ENCODE measurements at places on chromosomes 1 and 21.
A peak's percentile ranks its signal among the peaks of the same experiment; 100 is the strongest.

GRCh38 chr1:94068999-94069918, 51.7 kb downstream of the ABCA4 start:
- DNase-seq: peak; percentile 91

GRCh38 chr1:88708011-88708410, 23.9 kb downstream of the PKN2 start:
- no peak for DNase-seq

- DNase-seq: no peak
Observed at GRCh38 chr21:15514073-15514946, 215.5 kb upstream of the USP25 start.

- DNase-seq: no peak
Observed at GRCh38 chr21:44926331-44927101, 5.8 kb upstream of the ITGB2 start.

GRCh38 chr1:201020721-201021629, 2.5 kb downstream of the KIF21B start:
- peak; percentile 53 for DNase-seq

- no peak for DNase-seq
Observed at GRCh38 chr1:77841574-77841973, 46.9 kb upstream of the NEXN start.

GRCh38 chr1:237528545-237528944, 362.2 kb downstream of the ZP4 start:
- no peak for DNase-seq

- peak; percentile 46 for DNase-seq
Observed at GRCh38 chr1:112546076-112546475, 37.3 kb downstream of the WNT2B start.

DNA sequence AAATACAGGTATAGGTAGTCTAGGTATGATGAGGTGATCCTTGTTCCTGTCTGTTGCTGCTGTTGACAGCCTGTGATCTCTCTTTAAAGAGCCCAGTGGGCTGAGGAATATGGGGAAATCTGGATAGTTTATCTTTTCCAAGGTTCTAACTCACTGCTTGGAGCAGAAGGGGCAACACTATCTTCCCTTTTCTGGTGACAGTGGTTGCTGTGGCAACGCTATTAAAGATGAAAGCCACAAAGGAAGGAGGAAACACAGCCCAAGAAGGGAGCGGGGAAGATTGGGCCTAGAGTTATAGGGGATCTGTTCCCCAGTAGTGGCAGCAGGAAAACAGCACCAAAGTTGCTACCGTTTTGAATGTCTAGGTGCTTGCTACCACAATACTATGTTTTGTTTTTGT, 8.8 kb downstream of the PCP4L1 start:
- DNase-seq: no peak

DNA sequence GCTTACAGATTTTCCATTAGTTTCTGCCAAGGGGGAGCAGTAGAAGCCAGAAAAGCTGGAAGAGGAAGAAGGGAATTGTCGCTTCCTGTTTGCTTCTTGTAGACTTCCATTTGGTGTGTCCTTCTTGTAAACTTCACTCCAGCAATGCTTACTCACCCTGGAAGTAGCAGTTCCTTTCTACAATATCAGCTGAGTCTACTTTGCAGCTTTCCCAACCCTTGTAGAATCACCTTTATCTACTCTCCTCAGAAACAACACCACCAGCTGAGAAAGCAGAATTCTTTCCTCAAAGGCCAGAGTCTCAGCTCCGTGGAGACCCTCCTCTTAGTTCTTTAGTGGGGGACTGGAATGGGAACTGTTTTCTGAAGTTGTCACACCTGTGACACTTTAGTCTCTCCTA, 1136.7 kb upstream of the TMPRSS15 start:
- DNase-seq: no peak

DNA sequence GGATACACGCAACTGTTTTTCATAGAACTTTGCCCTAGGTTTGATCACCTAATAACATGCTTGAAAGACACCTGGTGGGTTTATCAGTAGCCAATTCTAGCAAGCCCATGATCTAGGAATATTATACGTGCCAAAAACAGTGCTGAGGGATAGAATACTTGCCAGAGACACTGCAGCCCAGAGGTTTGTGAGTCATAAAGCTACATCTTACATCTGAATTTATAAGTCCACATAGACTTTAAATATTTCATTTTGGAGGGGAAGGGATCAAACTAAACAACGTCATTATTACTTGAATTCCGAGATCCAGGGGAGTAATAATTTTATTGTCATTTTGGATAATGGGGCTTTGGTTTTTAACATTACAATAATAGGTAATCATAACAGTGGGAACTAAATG, 31.7 kb downstream of the RGL1 start:
- no peak for DNase-seq

- peak; percentile 86 for DNase-seq
Observed at GRCh38 chr1:186605762-186606350, 74.4 kb downstream of the PTGS2 start.

DNA sequence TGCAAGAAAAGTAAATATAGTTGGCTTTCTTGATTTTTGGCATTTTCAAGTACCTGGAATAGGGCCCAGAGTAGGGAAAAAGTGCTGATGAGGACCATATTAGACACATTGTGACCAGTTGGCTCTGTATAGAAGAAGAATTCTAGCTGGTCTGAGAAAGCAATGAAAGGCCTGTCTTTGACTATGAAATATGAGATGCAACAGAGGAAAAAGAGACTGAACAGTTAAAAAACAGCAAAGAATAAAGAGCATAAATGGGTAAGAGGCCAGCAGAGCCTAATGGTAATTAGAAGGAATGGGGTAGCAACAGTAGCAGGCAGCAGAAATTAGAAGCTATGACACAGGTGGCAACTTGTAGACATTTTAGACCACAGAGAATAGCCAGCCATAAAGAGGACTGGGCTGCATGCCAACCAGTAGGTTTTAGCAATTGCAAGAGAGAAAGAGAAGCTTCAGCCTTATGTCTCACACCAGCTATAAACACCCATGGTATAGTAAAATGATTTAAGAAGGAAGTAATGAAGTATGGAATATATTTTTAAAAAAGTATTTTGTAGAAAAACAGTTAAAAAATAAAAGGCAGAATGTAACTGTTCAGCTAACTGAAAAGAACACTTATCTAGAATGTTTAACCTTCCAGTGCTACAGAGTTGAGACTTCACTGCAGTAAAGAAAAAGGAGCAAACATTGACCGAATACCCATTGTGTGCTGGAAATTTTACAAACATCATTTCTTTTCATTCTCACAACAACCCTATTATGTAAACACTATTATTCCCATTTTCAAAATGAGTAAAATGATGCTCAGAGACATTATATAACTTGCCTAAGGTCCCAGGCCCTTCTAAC, 114.1 kb downstream of the LHX4 start:
- DNase-seq: peak; percentile 59

GRCh38 chr1:4772294-4773010, 118.0 kb downstream of the AJAP1 start:
- DNase-seq: no peak

DNA sequence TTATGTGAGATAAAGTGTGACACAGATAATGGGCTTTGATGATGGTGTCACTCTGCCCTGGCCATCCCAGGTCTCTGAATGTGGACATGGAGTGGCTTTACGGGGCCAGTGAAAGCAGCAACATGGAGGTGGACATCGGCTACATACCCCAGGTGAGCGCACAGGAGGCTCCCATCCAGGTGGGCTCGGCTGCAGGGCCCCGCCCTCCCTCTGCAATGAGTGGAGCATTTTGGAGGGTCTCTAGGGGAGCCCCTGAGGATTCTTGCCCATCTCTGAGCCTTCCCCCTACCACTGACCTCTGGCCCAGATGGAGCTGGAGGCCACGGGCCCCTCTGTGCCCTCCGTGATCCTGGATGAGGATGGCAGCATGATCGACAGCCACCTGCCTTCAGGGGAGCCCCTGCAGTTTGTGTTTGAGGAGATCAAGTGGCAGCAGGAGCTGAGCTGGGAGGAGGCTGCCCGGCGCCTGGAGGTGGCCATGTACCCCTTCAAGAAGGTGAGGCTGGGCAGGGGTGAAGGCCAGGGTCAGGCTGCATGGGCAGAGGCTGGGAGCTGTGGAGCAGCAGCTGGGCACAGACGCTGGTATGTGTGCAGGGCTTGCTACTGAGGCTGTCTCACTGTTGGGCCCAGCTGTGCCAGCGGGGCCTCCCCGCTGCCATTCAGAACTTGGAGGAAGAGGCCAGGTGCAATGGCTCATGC, 8.2 kb upstream of the MTFR1L start:
- no peak for DNase-seq

DNA sequence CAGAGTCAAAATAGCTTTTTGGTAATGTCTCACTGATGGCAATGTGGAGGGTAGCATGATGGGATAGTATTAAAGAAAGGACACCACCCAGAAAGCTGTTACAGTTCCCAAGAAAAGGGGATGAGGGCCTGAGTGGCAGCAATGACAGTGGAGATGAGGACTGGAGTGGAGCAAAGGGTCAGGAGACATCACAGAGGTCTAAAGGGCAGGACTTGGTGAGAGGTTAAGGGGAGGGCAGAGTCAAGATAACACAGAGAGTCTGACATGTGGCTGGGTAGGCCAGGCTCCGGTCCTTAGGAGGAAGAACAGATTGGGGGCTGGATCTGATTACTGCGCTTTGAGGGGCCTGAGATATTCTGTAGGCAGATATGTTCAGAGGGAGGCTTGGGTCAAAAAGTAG, 19.3 kb downstream of the ELF3 start:
- DNase-seq: no peak

GRCh38 chr1:235246022-235246948, 81.7 kb downstream of the ARID4B start:
- DNase-seq: no peak

DNA sequence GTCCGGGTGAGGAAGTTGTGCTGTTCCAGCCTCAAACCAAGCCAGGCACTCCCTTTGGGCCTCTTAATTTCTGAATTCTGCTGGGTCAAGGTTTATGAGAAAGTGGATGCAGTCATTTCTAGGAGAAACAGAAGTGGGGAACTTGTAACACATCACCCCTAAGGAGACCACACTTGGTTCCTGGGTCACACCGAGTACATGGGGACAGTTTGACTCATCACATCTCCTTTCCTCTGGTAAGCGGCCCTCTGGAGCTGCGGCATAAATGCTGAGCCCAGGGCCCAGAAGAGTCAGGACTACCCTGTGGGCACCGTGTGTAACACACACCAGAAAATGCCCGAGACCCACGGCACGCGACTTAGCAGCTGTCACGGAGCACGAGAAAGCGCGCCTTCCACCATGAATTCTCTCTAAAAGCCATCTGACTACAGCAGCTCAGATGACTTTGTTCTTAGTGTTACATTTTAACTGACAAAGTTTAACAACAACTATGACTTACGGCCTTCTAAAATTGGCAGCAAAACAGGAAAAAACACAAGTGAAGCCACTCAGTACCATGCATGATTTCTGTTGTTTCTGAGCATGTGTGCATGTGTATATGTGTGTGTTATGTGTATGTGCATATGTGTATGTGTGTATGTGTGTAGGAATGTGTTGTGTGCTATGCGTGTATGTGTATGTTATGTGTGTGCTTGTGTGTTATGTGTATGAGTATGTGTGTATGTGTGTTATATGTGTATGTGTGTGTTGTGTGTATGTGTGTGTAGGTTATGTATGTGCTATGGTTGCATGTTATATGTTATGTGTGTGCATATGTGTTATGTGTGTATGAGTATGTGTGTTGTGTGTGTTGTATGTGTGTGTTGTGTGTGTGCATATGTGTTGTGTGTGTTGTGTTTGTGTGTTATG, 50.8 kb downstream of the TOMM20 start:
- no peak for DNase-seq

DNA sequence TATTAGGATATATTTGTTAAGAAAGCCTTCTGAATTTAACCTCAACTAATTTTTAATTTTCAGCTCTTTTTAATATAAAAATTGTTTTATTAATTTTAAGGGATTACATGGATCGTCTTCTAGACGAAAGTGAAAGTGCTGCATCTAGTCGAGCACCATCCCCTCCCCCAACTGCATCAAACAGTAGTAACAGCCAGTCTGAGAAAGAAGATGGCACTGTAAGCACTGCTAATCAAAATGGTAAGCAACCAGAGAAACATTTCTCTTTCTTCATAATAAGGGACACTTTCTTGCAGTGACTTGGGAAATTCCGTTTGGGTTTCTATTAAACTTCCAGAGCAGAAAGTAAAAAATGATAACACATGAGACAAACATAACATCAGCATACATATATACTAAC, 56.9 kb downstream of the MIER1 start:
- DNase-seq: peak; percentile 46

GRCh38 chr1:30650038-30650967, 73.1 kb downstream of the MATN1 start:
- no peak for DNase-seq

DNA sequence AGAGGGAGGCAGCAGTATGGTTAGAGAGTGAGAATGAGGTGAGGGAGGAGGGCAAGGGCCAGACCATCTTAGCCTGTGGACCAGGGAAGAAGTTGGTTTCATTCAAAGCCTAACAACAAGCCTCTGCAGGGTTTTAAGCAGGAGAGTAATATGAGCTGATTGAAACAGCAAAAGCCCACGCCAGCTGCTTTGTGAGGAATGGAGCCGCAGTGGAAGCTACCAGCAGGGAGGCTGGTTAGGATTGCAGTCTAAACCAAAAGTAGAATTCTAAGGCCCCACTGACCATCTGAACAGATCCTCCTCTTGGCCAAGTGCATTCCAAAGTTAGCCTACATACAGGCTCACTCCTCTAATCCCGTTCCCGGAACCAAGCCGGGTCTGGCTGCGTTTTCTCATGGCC, 44.8 kb downstream of the OLFML3 start:
- peak; percentile 96 for DNase-seq

GRCh38 chr1:82491301-82492048, 690.7 kb downstream of the ADGRL2 start:
- peak; percentile 4 for DNase-seq

- DNase-seq: no peak
Observed at GRCh38 chr1:76084029-76084627, 9.6 kb downstream of the ST6GALNAC3 start.

GRCh38 chr1:50852889-50853288, 107.2 kb downstream of the FAF1 start:
- DNase-seq: no peak

- no peak for DNase-seq
Observed at GRCh38 chr1:206025283-206025820, 1.7 kb upstream of the CTSE start.
